ENCODE measurements at places on chromosomes 13 and 19.

DNA sequence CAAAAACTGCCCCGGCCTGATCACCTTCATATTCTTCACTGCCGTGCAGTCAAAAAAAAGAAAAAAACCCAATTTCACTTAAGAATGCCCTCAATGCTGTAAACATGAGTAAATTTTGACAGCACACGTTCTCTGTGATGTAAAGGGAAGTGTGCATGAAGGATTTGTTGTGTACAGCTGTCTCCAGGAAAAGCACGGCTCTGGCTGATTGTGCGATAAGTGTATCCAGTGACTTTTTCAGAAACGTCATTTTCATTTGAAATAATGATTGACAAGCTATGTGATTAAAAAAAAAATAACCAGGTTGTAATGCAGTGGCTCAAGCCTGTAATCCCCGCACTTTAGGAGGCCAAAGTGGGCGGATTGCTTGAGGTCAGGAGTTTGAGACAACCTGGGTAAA lies 39.6 kb downstream of the ANKRD10 start:
- no peak for DNase-seq

- no peak for DNase-seq
These were observed 75.8 kb upstream of the MAB21L1 start for GRCh38 chr13:35552172-35552844.

DNA sequence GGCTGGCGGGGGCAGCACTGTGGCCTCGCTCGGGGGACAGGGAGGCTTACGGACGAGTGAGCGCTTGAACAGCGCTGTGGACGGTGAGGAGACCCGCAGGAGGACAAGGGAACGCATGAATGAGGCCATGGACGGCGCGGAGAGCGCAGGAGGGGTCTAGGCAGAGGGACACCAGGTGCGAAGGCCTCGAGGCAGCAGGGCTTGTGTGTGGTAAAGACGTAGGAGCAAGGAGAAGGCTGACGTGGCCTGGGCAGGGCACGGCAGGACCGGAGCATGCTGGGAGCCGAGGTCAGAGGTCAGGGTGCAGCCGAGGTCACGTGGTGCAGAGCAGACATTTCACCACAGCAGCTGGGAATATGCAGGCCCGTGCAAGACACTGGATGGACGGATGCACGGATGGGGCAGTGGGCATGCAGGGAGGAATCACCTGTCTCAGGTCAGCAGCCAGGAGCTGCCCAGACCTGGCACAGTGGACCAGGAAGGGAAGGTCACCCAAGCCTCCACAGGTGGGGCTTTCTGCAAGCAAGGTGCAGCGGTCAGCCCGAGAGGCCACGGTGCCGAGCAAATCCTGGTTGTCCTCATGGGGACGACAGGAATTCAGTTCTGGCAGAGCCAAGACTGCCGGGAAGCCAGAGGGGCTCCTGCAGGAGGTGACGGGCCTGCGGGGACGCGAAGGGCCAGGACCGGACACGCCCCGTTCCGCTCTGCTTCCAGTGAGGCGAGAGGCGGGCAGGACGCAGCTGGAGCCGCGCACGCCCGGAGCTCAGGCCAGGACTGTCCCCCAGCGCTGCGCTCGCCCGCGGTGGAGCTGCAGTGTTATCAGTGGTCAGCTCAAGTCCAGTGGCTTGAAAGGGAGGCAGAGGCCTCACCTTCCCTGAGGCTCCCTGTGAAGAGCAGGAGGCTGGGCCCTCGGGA lies 72.2 kb downstream of the RASA3 start:
- DNase-seq: no peak

DNA sequence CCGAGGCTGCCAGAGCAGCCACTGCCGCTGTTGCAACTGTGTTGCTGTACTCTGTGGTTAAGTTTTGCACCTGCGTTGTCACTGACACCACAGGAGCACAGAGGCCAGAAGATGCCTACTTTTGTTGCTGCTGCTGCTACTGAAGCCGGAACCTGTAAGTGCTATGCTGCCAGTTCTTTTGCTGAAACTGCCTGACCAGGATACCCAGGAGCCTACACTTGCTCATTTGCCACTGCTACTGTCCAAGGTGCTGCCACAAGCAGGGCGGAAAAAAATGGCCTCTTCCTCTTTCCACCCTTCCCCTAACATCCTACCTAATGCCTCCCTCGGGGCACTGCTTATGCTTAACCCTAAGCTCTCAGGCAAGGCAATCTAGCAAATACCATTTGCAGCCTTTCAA lies 29.0 kb upstream of the NBEA start:
- peak; percentile 1 for DNase-seq

GRCh38 chr19:50717026-50717723 lies 2.4 kb downstream of the SHANK1 start:
- no peak for DNase-seq

DNA sequence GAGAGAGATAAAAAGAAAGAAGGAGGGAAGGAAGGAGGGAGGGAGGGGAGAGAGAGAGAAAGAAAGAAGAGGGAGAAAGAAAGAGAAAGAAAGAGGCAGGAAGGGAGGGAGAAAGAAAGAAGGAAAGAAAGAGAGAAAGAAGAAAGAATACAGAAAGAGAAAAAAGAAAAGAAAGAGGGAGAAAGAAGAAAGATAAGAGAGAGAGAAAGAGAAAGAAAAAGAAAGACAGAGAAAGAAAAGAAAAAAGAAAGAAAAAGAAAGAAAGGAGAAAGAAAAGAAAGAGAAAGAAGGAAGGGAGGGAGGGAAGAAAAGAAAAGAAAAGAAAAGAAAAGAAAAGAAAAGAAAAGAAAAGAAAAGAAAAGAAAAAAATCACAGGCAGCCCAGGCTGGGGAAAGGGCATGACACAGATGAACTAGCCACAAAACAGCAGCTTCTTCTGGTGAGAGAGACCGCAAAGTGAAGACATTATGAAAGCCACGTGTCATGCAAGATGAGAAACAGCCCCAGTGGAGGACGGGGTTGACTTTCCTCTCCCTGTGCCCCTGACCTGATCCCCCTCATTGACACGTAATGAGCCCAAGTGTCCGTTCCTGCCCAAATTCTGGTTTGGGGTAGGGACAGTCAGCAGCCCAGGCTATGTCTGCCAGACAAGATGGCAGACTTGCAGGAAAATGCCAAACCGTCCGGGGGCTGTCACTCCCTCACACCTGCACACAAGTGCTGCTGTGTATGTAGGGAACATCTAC lies 102.1 kb downstream of the INSR start:
- DNase-seq: no peak

DNA sequence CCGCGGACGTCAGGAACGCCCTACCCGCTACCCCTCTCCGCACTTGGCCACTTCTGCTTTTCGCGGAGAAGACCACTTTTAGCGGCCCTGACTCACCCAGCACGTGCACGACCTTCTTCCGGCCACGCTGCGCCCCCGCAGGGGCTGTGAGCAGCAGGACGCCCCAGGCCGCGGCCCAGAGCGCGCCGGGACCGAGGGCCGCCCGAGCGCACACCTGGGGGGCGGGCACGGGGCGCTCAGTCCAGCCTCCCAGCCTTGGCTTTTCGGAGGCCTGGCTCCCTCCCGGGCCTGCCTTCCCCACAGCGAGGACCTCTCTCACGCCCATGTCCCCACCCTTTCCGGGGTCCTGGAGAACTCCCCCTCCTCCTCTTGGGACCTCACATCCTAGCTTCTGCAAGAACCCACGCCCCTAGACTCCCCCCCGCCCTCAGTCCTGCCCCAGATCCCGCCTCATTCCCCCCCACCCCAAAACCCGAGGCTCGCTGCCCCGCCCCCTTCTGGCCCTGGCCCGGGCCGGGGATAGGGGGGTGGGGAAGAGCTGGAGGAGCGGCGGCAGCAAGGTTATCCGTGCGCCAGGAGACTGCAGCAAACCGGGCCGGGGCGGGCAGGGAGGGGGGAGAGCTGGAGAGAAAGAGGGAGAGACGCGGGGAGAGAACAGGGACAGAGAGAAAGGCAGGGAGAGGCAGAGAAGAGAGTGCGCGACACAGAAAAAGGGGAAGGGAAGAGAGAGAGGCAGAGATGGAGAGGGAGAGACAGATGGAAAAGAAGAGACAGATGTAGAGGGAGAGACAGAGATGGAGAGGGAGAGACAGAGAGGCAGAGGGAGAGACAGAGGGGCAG lies 11.5 kb downstream of the TM6SF2 start:
- DNase-seq: no peak

Measured in HuH-7 (cell line).